ENCODE measurements at places on chromosomes 5 and 9.
A peak's percentile ranks its signal among the peaks of the same experiment; 100 is the strongest.

DNA sequence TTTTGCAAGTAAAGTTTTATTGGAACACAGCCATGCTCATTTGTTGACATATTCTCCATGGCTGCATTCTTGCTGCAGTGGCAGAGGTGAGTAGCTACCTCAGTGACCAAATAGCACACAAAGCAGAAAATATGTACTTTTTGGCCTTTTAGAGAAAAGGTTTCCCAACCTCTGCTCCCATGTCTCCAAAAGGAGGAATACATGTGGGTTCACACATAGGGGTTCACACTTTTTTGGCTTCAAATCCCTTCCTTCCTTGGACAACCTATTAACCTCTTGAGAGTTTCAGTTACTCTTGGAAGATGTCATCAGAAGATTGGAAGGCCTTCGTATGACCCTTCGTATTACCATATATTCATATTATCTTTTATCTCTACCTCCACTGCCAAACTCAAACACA lies 285.1 kb upstream of the TUT7 start:
- DNase-seq, result no peak

DNA sequence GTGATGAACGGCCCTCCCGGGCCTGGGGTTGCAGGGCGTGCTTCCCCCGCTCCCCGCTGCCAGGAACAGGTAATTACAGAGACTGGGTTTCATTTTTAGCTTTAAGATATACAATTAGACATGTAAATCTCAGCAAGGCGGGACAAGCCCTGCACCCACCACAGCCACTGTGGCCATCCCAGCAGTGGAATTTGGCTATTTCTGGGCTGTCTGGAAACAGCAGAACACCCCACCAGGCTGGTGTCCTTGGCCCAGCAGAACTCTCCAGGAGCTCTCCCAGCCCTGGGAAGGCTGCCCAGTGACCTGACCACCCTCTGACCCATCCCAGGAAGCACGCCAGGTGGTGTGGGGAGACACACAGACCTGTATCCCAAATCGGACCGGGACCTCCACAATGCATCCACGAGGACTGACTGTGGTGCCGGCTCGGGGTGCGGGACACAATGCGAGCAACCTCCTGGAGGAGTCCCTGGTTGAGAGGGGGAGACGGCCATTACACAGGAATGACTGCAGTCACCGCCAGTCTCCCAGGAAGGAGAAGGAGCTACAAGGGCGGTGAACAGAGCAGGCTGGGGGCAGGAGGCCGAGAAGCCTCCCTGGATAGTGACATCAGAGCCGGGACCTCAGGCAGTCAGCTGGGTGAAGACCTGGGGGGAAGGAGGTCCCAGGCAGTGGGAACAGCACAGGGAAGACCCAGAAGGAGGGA lies 17.3 kb downstream of the EEIG1 start:
- no peak for DNase-seq

DNA sequence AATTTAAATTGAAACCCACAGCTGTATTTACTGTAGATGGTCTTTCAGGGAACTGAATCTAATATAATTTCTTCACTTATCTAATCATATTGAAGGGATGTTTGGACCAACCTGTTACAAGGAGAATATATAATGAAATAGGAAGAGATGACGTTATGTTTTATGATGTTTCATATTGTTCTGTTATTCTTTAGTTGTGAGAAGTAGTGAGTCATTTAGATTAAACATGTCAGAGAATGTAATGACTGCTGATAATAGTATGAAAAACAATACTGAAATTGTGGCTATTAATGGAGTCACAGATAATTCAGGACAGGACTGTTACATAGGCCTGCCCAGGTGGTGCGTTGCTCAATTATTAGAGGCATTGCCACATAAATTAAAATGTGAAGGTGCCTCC lies 1993.4 kb downstream of the EFNA5 start:
- no peak for DNase-seq

DNA sequence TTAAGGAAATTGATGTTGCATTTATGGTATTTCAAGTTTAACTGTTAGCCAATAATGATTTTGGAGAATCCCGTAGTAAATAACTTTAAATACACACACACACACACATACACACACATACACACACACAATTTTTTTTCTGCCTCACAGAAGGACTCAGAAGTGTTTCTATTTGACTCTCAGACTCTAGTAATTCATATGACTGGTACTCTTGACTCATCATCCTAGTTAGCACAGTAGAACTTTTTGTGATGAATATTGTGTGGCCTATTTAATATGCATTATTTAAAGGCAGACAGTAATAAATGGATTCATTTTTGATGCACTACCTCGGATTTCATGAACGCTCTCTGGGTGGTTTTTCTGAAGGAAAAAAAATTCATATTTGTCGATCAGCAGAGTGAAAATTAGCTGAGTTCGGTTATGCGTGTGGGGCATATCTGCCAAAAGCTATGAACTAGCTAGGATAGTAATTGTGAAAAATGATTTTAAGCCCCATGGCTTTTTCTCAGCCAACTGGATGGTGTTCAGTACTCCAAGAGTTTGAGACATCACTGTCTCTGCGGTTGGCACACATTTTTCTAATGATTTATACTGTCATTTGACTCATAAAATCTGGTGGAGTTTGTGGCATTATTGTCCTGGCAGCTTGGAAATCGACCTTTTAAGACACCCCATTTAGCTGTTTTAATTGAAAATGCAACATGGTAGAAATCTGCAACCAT lies 102.2 kb downstream of the PCSK5 start:
- DNase-seq, result no peak

GRCh38 chr5:157546456-157547100 lies 29.0 kb downstream of the ADAM19 start:
- no peak for DNase-seq

DNA sequence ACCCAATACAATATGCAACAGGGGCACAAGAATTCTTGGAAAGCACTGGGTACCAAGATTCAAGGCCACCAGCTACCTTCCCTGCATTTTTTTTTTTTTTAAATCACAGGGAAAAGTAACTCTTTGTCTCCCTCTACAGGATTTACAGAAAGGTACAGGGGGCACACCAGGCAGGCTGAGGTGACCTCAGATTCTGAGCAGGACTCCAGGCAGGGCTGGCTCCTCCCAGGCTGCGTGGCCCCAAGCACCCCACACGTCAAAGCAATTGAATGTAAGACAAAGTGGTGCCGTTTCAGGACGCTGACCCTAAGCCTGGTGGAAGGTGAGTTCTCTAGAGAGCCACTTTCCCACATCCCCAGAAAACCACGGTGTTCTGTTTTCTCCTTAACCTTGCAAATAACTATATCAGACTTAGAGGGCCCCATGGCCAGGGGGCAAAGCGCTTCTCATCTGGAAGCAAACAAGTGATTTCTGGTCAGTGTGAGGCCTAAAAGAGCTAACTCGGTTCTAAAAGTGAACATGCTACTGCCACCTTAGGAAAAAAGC lies 222.6 kb downstream of the ROR2 start:
- peak; percentile 41 for DNase-seq

DNA sequence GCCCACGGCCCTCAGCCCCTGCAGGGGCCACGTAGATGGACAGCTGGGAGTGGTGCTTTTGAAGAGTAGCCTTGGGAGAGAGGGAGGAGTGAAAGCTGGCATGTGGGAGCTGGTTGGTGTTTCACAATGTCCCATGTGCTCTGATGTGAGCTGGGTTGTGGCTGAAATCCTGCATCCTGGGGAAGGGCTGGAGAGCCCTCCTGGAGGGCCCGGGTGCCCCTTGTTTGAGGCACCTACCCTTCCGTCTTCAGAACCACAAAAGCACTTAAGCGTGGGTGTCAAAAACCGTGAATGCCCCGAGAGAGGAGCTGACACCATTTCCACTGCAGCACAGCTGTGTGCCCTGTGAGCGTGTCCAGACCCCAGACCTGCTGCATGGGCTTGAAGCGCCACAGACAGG lies 199.1 kb upstream of the ZNF618 start:
- DNase-seq, result no peak

GRCh38 chr5:10675177-10675700 lies 85.8 kb downstream of the DAP start:
- DNase-seq, result no peak

DNA sequence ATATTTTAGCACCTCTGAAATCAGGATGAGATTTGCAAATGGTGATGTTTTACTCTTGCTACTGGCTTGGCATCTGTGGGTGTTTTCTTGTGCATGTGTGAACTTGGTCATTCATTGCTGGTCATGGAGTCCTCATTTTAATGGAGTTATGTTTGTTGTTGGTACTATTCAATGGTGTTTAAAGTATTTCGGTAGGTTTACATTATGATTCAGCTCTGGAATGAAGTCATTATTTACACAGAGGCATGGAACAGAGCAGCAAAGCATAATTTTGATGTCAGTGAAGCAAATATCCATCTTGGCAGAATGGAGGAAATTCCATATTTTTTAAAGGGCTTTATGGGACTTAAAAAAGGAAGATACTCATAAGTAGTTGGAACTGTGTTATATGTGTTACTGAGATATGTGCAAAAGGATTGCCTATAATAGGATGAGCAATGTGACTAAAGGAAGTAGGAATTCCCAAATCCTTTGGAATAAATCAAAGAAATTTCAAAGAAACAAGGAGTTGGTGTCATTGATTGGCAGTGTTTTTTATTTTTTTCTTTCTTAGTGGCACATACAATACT lies 147.4 kb downstream of the ACTBL2 start:
- DNase-seq, result peak; percentile 28

DNA sequence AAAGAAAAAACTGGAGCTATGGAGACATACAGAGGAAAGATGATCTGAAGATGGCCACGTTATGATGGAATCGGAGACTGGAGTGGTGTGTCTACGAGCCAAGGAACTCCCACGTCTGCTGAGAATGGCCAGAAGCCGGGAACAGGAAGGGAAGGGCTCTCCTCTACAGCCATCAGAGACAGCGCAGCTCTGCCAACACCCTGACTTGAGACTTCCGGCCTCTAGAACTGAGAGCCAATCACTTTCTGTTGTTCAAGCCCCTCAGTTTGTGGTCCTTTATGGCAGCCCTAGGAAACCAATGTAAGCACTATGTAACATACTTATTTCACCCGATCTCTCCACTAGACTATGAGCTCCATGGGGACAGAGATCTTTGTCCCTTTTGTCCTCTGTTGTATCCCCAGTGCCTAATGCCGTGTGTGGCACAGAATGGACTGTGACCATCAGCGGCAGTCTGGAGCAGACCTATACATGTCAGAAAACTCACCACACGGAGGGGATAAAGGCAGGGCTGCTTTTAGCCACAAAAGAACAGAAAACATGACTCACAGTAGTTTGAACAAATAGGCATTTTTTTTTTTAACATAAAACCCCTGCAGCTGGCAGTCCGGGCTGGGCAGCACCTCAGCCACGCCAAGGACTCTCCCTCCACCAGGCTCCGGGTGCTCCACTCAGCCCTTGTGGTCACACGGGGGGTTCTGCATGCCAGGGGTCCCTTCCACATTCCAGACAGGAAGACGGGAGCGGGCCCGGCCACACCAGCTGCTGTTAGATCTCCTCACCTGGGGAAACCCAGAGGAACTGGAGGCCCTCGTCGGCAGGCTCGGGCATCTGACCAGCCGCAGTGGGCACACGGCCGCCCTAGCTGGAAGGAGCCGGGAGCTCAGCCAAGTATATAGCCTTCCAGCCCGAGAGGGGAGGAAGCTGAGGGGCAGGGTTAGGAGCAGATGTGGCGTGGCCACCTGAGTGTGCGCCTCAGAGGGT lies 16.1 kb upstream of the MXD3 start:
- DNase-seq, result peak; percentile 68

GRCh38 chr9:71758277-71758676 lies 10.0 kb downstream of the CEMIP2 start:
- no peak for DNase-seq

DNA sequence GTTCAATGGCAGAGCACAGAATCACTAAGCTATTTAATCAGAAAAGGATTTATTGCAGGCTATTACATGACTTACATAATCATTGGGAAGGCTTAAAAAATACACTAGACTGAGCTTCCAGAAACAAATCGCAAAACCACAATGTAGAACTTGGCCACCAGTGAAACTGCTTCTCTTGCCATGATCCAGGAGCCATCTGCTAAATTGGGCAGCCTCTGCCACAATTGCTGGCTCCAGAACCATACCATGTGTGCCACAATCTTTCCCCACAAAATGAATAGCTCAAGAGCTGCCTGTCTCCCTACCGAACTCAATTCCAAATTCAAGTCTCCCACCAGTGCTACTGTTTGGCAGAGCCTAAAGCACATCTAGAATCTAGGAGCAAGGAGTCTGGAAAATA lies 9.8 kb upstream of the ERAP1 start:
- no peak for DNase-seq

DNA sequence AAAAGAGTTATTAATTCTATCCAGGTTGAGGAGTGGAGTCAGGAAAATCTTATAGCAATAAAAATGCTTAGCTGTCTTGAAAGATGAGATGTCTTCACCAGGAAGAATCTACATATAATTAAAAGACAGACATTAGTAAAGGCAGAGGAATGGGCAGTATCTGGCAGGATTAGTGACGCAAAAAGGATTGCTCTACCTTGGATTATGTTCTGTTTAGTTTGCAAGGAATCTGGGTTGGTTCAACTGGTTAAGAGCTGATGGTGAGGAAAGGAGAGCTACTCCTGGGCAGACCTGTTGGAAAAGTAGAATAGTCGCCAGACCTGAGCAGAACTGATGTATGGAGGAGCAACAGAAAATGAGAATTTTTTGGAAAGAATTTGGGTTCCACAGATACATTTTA lies 318.5 kb downstream of the ADGRV1 start:
- no peak for DNase-seq

GRCh38 chr5:18523380-18523779 lies 889.1 kb downstream of the TAF11L14 start:
- DNase-seq, result no peak

GRCh38 chr9:72581694-72582093 lies 60.3 kb downstream of the TMC1 start:
- DNase-seq, result no peak

DNA sequence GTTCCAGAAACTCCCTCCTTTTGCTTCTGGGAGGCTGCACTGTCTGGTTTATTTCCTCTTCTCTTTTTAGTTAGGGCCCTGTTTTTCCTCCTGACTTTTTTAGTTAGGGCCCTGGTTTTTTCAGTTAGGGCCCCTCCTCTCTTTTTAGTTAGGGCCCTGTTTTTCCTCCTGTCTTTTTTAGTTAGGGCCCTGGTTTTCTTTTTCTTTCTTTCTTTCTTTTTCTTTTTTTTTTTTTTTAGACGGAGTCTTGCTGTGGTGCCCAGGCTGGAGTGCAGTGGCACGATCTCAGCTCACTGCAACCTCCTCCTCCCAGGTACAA lies 15.1 kb downstream of the GSN start:
- no peak for DNase-seq

- DNase-seq, result peak; percentile 88
These were observed 28.5 kb downstream of the NFIL3 start for GRCh38 chr9:91395106-91395552.

GRCh38 chr9:27506981-27507380 lies 17.1 kb upstream of the IFNK start:
- no peak for DNase-seq

DNA sequence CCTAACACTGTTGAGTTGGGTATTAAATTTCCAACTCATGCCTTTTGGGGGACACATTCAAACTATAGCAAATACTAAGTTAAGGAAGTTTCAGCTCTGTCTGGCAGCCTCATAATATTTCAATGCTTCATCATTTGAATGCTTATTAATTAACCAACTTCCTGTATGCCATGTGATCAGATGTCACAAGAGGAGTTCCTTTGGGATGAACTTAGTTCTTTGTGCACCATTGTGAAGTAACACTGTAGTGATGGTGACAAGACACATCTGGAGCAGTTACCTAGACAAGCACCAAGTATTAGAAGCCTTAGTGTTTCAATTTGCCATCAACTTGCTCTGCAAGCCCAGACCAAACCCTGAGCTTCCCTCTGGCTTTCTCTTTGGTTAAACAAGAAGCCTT lies 90.7 kb upstream of the IL12B start:
- DNase-seq, result no peak

Measured in HepG2 (cell line).